ENCODE measurements at places on chromosomes 5 and 9.

DNA sequence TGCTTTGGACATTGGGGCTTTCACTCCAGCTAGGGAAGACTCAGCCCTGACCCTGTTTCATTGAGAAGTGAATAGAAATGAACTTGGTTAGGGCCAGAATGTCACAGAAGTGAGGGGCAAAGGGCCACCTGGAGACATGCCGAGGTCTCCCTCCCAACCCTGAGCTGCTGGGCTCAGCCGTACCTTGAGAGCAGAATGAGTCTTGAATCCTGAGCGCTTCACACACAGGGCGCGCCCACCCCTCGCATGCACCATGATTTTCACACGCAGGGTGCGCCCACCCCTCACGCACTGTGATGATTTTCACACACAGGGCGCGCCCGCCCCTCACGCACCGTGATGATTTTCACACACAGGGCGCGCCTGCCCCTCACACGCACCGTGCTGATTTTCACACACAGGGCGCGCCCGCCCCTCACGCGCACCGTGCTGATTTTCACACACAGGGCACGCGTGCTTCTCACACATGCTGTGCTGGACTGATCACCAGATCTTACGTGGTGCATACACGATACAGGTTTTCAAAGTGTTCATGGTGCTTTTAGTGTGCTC lies 99.0 kb downstream of the EHMT1 start:
- no peak for DNase-seq

GRCh38 chr5:42689391-42689790 lies 67.2 kb upstream of the CCDC152 start:
- no peak for DNase-seq

DNA sequence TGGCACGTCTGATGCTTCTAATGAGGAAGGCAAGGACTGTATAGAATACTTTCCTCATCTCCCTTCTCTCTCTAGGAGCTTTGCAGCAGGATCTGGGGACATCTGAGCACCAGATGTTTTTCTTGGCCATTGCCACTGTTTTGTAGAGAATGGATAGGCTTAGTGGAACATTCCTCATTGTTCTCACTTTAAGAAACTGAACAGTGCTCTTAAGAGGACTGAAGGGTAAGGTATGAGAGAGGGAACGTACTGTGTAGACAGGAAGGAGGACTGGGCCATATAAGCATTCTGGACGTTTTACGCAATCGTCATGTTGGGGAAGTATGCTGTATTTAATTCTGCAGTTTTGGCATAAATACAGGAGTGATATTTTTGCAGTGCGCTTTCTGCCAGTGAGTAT lies 70.6 kb downstream of the SMARCA2 start:
- DNase-seq: no peak

DNA sequence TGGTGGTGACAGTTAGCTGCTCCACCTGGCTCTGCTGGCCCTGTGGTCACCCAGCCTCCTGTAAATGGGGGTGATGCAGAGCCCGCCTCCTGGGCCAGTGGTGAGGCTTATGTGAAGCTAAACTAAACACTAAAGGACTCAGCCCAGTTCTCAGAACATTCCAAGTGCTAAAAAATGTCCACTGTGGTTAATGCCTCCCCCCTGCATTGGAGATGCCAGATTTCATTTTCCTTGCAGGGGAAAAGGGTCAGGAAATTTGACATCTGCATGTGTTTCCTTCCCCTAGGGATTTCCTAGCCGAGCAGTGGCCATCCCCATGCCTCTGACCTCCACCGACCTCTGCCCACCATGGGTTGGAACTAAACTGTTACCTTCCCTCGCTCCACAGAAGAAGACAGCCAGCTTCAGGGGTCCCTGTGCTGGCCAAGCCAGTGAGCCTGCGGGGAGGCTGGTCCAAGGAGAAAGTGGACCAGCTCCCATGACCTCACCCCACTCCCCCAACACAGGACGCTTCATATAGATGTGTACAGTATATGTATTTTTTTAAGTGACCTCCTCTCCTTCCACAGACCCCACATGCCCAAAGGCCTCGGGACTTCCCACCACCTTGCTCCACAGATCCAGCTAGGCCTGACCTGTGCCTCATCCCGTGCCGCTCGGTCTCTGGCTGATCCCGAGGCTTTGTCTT lies 13.0 kb downstream of the CD74 start:
- DNase-seq: no peak

DNA sequence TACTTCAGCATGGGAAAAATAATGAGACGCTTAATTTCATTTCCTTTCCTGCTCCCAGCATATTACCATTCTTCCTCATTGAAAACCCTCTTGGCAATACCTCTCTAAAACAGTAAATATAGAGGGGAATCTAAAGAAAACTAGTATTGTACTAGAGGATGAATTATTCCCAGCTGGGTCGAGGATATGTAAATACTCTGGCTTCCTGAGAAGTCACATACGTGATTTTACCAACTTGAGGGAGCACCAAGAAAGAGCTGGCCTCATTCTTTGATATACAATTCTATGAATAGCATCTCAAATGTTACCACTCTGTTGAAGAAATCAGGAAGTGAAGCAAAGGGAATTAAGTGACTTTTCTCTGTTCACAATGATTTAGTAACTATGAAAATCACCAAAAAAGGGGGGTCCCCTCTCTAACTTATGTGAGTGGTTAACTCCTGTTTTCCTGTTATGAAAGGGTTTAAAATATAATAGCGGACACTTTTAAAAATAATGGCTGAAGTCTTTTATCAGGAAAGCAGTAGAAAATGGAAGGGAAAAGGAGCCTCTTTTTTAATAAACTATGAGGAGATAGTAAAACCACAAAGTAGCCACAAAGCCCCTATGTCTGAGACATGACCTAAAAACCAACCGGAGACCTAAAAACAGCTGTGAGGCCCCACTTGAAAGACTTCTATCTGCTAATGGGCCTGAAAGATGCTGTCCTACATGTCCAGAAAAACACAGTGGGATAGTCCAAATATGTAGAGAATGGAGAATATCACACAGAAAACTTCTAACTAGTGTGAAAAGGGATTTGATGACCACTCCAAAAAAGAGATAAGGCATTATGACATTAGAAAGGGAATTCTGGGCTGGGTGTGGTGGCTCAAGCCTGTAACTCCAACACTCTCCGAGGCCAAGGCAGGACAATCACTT lies 42.6 kb downstream of the LPAR1 start:
- DNase-seq: no peak

Data from CD4-positive, alpha-beta T cell treated with Interleukin-17A for 1 hour (primary cell).